ENCODE measurements at places on chromosomes 12 and 14.

GRCh38 chr14:52951681-52952554 lies 1.1 kb upstream of the FERMT2 start:
- DNase-seq, result peak; percentile 13

GRCh38 chr12:124564232-124564958 lies 3.0 kb downstream of the NCOR2 start:
- no peak for DNase-seq

DNA sequence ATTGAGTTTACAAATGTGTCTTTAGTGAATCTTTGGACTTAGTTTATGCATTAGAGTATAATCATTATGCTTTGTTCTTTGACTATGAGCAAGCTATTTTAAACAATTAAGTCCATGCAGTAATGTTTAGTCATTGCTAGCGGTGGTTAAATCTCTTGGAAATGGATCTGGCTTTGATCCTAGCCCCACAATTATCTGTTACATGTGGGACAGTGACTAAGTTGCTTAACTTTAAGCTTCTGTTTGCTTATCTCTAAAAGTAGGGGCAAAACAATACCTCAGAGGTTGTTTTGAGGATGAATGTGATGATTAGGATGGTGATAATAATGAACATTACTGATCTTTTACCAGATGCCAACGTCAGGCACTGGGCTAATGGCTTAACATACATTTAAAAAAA lies 124.2 kb downstream of the NPAS3 start:
- no peak for DNase-seq

DNA sequence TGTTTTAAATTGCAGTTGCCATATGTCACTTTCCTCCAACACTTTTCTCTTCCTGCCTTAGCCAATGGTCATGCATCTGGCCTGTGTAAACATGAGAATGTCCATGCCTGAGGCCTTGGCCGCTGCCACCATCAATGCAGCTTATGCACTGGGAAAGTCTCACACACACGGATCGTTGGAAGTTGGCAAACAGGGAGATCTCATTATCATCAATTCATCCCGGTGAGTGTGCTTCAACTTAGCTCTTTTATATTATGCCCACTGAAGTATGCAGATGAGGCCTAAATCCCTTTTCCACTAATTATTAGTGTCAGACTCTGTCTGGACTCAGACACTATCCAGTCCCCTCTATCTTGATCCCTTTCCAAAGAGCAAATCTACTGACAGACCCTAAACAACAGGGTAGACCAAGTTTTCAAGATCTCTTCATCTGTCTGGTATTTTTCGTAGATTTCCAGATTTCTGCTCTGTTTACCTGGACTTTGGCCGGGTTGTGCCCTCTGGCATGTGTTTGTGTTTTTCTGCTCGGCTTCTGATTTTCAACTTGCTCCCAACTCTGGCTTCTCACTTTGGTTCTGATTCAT lies 23.2 kb downstream of the AMDHD1 start:
- DNase-seq, result no peak

GRCh38 chr12:98793121-98793520 lies 148.0 kb downstream of the APAF1 start:
- DNase-seq, result no peak

GRCh38 chr12:2417481-2418160 lies 364.8 kb downstream of the CACNA1C start:
- no peak for DNase-seq

DNA sequence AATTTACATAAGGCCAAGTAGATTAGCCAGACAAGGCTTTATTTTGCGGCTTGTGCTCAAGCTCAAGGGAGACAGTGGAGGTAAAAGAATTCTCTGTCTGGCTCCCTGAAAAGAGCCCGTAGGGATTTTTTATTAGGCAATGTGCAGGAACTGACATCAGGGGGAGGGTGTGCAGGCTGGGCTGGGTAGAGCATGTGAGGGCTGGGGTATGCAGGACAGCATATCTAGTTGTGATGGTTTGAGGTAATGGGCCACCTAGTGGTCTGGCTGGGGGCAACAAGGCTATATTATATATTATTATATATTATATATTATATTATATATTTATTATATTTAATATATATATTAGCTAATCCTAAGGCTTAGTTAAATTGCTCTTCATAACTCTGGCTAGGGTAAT lies 102.1 kb downstream of the TMEM117 start:
- no peak for DNase-seq

DNA sequence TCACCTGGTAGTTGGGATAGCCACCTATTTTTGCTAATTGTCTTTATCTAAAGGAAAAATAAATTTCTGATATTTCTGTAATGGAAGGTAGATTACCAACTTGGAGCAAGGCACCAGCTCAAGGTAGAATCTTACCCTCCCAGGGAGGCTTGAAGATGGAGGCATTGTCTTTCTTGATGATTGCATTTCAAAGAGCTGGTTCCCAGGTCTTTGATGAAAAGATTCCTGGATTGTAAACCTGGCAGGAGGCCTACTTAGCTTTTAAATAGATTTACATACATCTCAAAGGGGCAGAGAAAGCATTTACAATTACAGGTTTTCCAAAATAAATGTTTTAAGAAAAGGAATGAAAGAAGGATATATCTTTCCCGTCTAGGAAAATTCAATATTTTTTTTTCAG lies 729.2 kb downstream of the LRFN5 start:
- no peak for DNase-seq

DNA sequence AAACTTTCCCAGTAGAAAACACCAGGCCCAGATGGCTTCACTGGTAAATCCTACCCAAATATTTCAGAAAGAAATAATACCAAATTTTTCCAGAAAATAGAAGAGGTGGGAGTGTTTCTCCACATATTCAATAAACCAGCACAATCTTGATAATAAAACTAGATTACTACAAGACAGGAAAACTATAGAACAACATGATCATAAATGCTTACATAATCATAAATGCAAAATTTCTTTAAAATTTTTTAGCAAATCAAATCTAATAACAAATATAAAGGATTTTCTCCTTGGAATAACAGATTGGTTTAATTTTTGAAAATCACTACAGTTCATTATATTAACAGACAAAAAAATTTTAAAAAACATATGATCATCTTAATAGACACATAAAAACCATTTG lies 294.5 kb downstream of the BCL11B start:
- DNase-seq, result no peak

DNA sequence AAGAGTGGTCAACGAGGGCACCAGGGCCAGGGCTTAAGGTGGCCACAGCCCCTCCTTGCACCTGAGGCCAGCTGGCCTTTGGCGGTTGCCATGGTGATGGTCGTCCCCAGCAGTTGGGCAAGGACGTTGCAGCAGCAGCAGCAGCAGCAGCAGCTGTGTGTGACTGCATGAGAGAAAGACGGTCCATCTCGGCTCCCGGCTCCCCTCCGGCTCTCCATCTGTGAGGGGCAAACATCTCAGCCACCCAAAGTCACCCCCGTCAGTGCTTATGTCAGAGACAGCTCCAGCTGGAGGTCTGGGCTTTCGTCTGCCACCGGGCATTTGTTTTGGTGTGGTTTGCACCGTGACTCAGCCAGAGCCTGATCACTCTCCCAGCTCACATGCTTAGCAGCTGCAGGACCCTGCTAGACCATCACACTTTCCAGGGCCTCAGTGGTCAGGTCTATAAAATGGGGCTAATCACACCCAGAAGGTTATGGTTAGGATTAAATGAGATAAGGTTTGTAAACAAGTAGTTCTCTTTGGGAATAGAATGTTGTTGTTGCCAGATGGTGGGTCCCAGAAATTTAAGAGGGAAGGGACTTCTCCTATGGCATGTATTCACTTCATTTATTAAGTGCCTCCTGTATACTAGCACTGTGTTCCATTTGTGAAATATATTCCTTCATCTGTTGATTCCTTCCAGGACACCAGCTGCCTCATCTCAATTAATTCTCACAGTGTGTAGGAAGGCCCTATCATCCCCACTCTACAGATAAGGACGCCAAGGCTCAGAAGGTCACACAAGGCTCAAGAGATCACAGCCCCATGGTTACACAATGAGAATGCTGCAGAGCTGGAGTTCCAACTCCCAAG lies 212.6 kb upstream of the LHX5 start:
- no peak for DNase-seq

DNA sequence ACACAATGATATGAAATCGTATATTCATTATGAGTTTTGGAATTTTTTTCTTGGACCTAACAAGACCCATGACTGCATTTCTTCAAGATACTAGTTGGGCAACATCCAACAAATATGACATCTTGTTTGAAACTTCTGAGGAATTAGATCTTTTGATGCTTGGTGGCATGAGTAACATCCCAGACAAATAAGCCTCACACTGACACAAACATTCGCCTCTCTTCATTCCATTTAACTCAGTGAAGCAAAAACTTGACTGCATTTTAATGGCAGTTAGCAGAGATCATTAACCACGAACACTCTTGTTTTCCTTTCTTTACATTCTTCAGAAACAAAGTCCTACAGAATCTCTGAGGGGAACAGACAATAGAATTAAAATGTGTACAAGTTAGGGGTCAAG lies 758.3 kb downstream of the C12orf50 start:
- no peak for DNase-seq

- no peak for DNase-seq
Observed at GRCh38 chr14:22653012-22653621, 9.0 kb upstream of the OR6J1 start.

- no peak for DNase-seq
Observed at GRCh38 chr12:32063796-32064195, 42.9 kb upstream of the BICD1 start.

- no peak for DNase-seq
Observed at GRCh38 chr14:32307881-32308582, 21.1 kb upstream of the AKAP6 start.

DNA sequence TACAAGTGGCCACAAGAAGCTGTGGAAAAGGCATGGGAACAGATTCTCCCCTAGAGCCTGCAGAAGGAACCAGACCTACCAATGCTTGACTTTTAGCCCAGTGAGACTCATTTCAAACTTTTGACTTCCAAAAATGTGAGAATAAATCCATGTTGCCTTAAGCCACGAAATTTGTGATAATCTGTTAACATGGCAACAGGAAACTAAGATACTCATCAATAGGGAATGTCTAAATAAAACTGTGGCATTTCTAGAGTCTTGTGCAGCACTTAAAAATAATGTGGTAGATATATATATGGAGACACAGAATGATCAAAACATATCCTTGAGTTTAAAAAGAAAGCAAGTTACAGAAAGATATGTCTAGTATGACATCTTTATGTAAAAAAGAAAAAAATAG lies 12.0 kb downstream of the HECTD4 start:
- DNase-seq, result no peak

DNA sequence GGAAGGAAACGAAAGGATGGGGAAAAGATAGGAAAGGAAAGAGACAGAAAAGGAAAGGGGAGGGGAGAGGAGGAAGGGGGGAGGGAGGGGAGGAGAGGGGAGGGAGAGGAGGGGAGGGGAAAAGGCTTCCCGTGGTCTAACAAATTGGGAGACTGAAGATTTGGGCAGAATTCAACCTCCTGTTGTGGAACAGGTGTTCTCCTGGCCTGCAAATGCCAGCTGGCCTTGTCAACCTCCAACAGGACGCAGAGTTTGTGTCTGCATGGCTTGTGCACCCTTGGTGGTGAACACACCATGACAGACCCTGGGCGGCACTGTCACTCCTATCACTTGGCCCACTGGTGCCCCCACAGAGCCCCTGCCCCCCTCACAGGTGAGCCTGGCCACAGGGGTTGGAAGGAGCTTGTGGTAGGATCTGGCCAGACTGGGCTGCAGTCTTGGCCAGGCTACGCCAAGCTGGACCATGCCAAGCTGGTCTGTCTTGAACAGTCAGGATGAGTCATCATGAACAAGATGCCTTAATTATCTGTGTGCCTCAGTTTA lies 321.6 kb downstream of the BCL11B start:
- DNase-seq, result no peak

GRCh38 chr12:10563966-10564365 lies 49.4 kb downstream of the MAGOHB start:
- no peak for DNase-seq

- no peak for DNase-seq
Observed at GRCh38 chr14:50237427-50237826, 6.0 kb upstream of the SOS2 start.

DNA sequence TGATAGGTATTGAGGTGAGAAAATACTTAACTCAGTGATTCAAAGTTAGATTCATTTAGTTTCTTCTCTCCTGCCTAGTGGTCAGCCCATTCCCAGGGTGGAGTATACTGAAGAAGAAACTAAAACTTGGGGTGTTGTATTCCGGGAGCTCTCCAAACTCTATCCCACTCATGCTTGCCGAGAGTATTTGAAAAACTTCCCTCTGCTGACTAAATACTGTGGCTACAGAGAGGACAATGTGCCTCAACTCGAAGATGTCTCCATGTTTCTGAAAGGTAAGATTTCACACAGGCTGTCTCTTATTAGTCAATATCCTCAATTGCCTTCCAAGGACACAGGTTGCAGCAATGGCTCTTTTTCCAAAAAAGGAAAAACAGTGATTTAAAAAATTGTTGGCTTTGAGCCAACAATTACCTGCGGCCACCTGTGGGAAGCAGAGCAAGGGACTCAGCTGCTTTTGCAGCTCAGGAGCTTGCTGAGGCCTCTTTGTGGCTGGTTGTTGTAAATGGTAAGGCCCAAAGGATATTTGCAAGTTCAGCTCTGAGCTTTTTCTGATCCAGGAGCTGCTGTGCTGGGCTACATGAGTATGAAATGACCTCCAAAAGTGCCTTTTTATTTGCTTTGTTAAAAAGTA lies 33.9 kb downstream of the TPH2 start:
- no peak for DNase-seq

GRCh38 chr14:23639891-23640523 lies 3.8 kb downstream of the DHRS2 start:
- no peak for DNase-seq
